ENCODE measurements at places on chromosomes 5 and 9.

DNA sequence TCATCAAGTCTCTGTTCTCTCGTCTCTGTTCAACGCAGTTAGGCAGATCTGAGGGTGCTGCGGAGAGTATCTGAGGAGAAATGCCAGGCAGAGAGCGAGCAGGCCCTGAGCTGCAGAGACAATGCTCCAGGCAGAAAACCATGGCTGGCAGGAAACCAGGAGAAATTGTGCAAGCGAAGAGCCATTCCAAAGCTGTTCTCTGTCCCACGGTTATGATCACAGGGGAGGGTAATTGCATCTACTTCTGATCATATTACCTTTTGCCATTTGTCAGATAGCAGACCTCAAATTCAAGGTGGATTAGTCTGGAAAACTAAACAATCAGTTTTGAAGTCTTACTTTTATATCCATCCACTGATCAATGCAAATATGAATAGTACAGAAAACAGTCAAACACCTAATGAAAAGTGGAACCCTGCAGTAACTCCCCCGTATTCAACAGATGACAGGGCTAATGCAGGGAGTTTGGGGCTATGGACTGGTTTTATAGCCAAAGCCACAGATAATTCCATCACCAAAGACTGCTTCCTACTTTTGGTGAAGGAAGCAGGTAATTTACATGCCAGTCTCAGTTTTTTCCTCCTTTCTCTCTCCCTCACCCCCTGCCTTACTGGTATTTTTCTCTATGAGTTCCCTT lies 228.0 kb downstream of the DCP2 start:
- DNase-seq, result no peak

GRCh38 chr5:102090770-102091169 lies 205.3 kb downstream of the SLCO4C1 start:
- peak; percentile 52 for DNase-seq

GRCh38 chr5:109455598-109456096 lies 45.9 kb upstream of the PJA2 start:
- DNase-seq, result peak; percentile 86

GRCh38 chr5:132136906-132137305 lies 63.3 kb downstream of the CSF2 start:
- DNase-seq, result no peak

GRCh38 chr5:73952872-73953271 lies 326.9 kb downstream of the ARHGEF28 start:
- DNase-seq, result no peak

DNA sequence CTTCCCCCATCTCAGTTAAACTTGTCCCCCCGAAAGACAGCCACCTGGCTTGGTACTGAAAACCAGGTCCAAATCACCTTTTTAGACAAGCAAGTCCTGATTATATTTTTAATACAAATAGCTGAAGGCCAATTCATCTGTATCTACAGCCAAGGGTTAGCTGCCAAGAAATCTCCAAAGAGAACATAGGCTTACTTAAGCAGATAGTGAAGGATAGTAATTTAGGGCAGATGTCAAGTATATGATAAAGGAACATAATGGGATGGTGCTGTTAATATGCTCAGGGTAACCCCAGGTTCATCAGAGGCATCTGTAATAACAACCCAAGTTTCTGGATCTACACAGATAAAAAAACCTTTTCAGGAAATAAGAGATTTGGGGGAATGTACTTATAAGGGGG lies 133.0 kb downstream of the EBF1 start:
- DNase-seq, result no peak

DNA sequence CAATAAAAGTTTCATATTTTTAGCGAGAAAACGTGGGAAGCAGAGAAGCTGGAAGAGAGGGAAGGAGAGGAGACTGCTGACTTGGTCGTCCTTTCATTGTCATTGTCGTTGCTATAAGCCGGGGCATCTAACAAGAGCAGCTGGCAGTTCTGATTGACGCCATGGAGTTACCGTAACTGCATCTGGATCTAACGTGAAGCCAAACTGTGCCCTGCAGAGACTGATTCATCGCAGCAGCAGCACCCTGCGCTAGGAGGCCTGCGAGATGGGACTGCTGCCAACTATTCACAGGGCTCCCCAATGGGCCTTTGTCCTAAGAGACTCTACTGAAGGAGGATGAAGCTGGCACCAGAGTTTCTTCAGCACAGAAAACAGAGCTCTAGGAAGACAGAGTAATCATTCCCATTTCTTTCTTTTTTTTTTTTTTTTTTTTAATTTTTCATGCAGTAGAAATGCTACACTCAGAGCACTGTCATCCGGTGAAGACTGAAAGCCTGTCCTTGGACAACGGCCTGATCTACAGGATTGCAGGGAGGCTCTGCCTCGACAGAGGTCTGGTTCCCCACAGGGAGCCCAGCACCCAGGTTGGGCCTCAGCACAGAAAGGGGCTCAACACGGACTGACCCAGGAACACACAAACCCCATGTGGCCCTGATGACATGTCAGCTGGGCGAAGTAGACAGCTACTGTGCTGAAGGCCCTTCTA lies 47.8 kb downstream of the RETREG1 start:
- DNase-seq, result peak; percentile 85

DNA sequence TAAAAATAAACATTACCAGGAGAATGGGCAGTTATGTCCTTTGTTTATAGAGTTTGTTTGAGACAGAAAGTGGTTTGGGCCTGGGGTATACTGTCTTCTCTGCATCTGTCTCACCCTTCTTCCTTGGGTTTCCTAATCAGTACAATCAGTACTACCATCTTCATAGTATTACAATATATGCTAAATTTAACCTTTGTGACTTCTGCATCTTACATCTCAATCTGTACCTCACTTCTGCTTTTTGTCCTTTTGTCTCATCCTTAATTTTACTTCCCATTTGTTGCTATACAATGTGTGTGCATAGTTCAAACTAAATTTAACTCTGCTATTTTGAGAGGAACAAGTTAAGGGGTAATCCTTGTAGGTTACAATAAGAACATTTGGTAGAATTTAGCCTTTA lies 19.6 kb downstream of the FBXO38 start:
- no peak for DNase-seq

DNA sequence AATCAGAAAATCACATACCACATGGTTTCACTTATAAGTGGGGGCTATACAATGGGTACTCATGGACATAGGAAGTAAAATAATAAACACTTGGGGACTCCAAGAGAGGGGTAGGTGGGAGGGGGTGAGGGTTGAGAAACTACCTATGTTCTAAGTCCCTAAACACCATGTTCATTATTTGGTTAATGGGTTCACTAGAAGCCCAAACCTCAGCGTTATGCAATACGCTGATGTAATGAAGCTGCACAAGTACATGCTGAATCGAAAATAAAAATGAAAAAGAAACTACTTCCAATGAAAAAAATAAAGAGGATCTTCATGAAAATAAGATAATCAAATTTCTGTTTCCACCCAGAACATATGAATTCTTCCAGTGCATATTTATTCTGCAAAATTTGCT lies 208.5 kb downstream of the TMEM161B start:
- DNase-seq, result no peak

DNA sequence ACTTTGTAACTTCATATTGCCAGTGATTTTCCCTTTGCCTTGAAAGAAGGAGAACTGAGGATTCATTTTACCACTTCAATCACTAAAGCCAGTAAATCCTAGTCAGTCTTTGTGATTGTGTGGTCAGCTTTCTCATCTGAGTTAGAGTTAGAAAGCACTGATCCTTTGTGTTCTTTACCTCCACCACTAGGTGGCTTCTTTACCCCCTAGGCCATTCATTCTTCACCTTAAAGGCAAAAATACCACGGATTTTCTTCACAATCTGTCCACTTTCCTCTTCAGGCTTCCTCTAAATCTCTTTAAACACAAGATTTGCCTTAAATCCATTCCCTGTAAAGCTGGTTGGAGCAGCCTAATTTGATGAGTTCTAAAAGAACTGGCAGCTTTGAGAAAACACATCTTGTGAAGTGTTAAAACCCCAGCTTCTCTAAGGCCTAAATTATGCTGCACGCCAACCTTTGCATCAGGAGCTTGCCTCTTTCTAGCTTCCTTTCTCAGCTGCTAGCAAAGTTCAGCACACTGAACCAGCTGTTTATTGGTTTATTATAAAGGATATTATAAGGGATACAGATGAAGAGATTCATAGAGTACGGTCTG lies 20.4 kb downstream of the BDP1 start:
- DNase-seq, result peak; percentile 50

DNA sequence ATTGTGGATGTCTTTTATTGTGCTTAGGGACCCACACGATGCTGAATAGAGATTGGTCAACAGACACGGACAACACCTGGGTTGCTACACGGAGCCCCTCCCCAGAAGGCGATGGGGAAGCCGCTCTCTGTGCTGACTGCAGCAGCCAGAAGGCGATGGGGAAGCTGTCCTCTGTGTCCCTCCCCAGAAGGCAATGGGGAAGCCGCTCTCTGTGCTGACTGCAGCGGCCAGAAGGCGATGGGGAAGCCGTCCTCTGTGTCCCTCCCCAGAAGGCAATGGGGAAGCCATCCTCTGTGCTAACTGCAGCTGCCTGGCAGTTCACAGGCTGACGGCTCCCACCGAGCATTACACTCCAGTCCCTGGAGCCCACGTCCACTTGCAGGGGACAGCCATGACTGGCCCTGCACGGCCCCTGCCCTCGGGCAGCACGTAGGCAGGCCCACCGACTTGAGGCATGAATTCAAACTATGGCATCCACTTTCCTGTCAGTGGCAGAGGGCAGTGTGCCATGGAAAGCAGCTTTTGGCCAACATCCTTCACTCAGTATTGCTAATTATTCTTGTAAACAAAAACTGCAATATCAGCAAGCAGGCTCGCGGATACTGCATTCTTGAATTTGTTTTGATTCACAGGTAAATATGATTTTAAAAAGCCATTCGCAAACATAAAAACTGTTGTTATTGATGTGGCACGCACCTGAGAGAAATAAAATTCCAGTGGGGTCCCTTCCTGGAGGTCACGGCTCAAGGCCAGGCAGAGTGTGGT lies 48.1 kb upstream of the CLPTM1L start:
- DNase-seq, result no peak

DNA sequence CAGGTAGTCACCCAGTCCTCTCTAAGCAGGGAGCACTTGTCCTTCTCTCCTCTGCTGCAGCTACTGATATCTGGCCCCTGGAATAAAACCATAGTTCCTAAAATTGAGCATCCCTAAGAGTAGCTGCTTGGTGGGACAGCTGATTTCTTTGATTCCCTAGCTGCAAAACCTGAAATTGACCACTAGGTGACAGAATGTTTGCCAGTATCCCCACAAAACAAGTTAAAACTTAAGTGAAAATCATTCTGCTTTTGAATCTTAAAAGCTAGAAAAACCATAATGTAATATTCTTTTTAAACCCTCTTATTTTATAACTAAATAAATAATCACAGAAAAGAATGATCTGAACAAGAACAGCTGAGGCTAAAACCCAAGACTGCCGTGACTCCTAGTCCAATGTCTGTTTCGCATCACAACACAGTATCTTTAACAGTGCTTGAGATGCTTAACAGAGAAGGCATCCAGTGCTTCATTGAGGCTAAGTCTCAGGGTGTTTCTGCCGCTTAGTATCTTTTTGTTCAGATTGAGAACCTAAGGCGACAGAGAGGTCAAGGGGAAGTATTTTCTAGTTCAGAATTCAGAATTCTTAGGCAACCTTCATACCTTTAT lies 24.4 kb upstream of the TAL2 start:
- DNase-seq, result no peak

- no peak for DNase-seq
Observed at GRCh38 chr5:139640421-139641115, 7.6 kb upstream of the CXXC5 start.

DNA sequence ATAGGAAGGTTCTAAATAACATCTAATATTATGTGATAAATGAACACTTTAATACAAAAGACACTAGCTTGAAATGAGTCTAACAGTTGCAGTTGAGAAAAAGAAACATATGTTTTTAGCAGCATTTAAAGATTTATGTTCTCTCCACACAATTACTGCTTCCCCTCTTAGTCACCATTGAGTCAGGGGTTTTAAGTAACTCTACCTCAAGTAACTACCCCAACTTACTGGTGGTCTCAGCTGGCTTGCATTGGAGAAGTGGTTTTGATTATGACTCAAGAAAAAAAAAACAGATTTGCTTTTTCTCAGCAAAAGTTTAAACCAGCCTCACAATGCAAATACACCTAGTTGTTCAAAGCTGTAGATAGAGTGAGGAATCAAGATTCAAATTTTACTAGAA lies 1216.5 kb upstream of the CDH9 start:
- no peak for DNase-seq

DNA sequence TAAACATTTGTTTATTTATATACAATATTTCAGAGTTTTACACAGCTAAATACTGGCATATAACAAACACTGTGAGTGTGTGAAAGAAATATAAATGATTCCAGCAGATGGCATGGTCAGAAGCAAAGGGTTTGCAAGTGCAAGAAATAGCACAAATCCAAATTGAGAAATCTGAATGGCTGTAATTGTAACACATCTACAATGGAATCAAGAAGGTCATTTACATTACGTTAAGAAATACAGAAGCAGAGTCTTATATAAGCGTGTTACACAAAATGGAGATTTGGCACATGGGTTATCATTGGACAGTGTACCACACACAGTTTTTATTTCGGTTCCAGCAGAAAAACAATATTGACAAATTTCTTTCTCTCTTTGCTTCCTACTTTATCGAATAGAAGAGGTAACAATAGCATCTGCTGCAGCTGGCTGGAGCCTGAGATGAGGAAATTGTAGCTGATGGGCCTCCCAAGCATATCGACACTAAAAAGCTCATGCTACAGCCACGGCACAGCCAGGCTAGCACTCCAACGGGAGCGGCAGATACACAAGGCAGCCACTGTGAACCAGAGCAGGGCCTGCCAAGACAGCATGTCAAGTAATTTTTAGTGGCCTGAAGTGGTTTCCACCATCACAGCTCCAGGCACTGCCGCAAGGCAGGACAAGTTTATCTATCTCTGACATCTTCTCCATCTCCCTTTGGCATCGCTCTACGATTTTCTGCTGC lies 564.6 kb upstream of the DMAC1 start:
- no peak for DNase-seq

DNA sequence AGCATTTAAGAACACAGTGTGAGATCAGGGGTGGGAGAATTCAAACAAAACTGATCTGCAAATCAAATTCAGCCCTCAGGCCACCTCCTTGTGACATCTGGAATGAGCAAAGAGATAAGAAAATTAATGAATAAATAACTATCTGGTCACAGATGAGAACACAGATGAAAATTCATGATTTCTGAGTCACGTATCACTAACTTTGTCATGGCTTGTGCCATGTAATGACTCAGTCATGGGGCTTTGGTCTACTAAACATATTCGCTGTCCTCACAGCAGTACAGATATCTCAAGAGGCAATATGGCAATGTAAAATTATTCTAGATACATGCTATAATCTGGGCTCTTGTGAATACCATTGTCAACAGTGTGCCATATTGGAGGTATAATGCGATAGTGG lies 274.4 kb downstream of the MAN2A1 start:
- DNase-seq, result no peak
